ENCODE measurements at places on chromosomes 2 and 18.

- no peak for DNase-seq
These were observed 178.5 kb downstream of the THADA start for GRCh38 chr2:43417300-43417699.

DNA sequence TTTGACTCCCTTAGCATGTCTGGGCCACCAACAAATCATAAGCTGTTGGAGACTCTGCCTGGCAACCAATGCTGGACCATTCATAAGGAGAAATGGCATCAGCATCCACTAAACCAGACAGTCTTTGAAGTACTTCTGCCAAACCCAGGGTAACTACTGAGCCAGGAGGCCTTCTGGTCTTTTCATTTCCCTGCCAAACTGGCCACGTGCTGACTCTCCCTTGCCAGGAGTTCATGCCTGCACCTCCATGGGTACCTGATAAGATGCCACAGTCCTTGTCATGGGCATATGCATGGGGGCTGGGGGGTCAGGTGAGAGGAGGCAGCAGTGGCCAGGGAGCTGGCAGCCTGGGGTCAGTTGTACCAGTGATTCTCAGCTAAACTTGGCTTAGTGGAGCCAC lies 34.2 kb upstream of the DAPL1 start:
- no peak for DNase-seq

DNA sequence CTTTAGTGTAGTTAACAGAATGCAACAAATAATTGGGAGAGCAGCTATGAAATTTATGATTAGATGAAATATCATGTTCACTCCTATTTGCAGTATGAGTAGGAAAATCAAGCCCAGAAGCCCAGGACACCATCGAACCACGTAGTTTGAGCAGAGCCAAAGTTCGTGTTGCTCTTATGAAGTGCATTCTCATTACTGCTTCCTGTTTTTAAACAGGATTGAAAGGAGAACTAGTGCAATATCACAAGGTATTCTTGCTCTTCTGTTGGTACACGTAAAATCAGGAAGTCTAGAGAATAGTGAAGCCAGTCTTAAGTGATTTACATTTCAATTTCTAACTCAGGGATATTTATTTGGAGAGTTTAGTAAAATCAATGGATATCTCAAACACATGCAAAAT lies 21.1 kb downstream of the ARHGAP15 start:
- no peak for DNase-seq

GRCh38 chr2:185108588-185108987 lies 510.3 kb downstream of the ZNF804A start:
- no peak for DNase-seq

GRCh38 chr2:224126003-224126402 lies 86.9 kb upstream of the SERPINE2 start:
- no peak for DNase-seq
